LHCN-M2 (cell line): ENCODE measurements at places on chromosomes 12 and 14.

DNA sequence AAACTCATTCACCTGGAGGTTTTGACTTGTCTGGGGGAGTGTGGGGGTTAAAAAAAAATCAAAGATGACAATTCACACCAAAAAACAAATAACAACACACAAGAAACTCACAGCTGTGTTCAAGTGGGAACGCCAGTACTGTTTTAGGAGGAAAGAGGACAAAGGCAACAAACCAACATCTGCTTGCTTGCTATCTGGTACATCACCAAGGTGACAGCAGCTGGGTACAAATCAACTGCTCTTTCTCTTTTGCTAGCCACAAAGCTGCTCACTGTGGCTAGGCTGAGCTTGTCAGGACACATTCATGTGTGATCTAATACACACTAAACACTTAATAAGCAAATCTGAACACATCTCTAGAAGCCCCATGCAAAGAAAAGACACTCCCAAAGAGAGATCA lies 128.0 kb upstream of the RAP1B start:
- DNase-seq = peak; percentile 20

- DNase-seq = no peak
Measured at GRCh38 chr14:31560759-31561154, 447 bp upstream of the NUBPL start.

GRCh38 chr12:4771960-4772566 lies 51.9 kb downstream of the GALNT8 start:
- DNase-seq = no peak

DNA sequence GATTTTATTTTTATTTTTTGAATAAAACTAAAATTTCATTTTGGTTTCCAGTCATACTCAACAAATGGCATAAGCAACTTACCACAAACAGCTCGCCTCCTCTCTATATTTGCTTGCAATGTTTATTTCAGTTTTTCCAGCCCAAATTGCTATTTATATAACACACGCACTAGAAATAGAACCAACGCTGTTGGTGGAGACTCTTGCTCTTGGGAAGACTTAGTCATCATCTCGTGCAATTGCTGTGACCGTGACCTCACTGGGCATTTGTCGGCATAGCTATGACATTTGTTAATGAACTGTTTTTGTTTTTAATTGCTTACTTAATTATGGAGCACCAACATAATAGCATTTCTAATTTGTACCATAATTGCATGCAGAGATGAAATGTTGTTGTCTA lies 153.1 kb upstream of the OTX2 start:
- no peak for DNase-seq

- peak; percentile 47 for DNase-seq
Measured at GRCh38 chr14:54435500-54435981, 5.6 kb downstream of the CNIH1 start.

DNA sequence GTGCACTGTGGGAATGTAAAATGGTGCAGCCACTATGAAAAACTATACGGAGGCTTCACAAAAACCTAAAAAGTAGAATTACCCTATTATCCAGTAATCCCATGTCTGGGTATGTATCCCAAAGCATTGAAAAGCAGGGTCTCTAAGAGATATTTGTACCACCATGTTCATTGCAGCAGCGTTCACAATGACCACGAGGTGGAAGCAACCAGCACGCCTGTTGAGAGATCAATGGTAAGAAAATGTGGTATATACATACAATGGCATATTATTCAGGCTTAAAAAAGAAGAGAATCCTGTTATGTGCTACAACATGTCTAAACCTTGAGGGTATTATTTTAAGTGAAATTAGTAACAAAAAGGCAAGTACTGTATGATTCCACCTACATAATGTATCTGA lies 910 bp upstream of the NOPCHAP1 start:
- no peak for DNase-seq

GRCh38 chr12:80040075-80040738 lies 59.1 kb upstream of the OTOGL start:
- DNase-seq = peak; percentile 20

GRCh38 chr12:52689239-52689638 lies 9.0 kb upstream of the KRT1 start:
- DNase-seq = no peak

DNA sequence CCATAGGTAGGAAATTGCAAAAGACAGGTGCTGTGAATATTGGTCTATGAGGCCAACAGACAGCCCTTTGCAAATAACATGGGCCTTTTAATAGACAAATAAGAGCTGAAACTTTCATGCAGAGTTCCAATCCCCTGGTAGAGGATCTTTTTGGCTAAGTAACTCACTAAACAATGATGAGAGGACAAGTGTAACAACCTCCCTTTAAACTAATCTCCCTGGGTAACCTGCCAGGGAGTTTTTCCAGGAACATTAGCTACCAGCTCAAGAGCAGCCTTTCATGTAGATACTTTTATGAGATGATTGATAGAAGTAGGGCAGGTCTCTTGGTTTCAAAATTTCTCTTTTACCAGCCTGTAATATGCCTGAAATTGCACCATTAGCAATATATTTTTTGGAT lies 13.8 kb upstream of the CACNA1C start:
- DNase-seq = no peak
